Foreskin keratinocyte (primary cell): ENCODE measurements at places on chromosomes 13 and 19. TPM values are rescaled to one million over a fixed set of nuclear protein-coding genes. Genes with fewer than 3 reads are reported as not detected.
A peak's percentile ranks its signal among the peaks of the same experiment; 100 is the strongest.

- DNase-seq: no peak
Measured at GRCh38 chr19:31338069-31338776, 11.0 kb downstream of the TSHZ3 start.

DNA sequence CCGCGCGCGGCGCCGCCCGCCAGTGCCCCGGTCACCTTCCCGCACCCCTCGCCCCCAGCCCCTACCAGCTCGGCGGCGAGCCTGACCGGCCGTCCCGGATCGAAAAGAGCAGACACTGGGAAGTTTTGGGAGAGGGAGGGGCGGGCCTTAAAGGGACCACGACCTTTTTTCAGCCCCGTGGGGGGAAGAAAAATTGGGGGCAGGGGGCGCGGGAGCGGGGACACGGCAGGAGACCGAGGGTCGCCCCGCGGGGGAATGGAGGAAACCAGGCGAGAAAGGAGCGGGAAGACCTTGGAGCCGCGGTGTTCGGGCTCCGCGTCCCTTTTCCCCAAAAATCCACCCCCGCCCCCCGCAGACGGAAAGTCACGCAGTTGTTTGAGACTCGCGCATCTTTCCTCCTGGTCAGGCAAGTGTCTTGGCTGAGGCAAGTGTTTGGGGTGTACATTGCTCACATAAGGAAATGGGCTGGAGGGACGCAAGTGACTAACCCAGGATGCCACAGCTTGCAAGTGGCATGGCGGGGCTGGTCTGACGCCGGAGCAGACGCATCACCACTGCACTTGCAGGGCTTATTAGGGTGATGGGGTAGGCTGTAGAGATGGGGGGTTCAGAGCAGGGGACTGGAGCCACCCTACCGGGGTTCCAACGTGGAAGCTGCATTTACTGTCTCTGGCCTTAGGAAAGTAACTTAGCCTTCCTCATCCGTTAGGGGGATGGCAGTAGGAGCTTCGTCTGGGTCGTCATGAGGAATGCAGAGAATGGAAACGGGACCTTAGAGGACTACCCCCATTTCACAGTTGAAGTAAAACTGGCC is 2.7 kb upstream of the HNRNPL start:
- DNase-seq: no peak

DNA sequence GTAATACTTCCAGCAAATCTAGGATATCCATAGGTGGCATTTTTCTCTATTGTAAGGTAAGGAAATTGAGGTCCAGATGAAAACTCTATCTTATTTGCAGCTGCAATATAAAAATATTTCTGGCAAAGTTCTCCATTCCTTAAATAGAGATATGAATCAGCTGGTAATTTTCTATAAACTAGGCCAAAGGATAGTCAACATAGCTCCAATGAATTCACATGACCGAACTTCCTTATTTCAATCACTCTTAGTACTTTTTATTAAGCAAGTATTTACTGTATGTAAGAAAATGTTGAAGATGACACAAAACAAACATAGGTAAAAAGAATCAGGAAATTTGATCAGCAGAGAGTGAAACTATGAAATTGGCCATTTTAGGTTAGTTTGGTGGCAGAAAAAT is 13.0 kb upstream of the LCP1 start:
- DNase-seq: no peak

- DNase-seq: no peak
Measured at GRCh38 chr19:40744554-40745401, 5.5 kb downstream of the ACTMAP start.

- DNase-seq: no peak
Measured at GRCh38 chr19:35559281-35559659, 4.2 kb downstream of the ATP4A start.

- no peak for DNase-seq
Measured at GRCh38 chr13:111129465-111130115, 14.5 kb downstream of the ARHGEF7 start.

DNA sequence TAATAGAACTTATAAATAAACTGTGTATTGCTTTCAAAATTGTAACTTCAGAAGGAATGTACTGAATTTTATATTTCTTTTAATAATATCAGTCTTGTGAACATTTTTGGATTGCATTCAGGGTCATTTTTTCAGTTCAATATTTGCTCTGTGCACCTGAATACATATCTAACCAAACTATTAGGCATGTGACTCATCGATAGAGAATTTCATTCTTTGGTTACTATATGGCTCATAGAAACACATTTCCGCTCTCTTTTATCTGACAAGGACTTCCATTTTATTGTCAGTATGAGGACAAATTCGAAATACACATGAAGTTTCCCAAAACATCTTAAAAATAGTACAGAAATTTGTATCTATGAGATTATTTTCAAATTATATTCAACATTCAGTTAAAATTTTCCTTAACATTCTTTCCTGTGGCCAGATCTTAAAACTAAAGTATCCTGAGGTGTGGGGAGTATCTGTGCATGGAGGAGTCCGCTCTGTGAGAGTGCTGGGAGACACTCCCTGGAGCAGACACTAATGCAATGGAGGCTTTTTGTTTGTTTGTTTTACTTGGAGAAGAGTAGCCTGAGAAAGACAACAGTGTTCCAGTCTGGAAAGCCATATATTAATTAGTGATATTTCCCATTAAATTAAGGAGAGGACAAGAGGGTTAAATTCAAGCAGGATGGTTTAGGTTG is 483.6 kb downstream of the PCDH20 start:
- peak; percentile 66 for DNase-seq

GRCh38 chr13:92843549-92843948 is 383.1 kb upstream of the GPC6 start:
- peak; percentile 41 for DNase-seq

DNA sequence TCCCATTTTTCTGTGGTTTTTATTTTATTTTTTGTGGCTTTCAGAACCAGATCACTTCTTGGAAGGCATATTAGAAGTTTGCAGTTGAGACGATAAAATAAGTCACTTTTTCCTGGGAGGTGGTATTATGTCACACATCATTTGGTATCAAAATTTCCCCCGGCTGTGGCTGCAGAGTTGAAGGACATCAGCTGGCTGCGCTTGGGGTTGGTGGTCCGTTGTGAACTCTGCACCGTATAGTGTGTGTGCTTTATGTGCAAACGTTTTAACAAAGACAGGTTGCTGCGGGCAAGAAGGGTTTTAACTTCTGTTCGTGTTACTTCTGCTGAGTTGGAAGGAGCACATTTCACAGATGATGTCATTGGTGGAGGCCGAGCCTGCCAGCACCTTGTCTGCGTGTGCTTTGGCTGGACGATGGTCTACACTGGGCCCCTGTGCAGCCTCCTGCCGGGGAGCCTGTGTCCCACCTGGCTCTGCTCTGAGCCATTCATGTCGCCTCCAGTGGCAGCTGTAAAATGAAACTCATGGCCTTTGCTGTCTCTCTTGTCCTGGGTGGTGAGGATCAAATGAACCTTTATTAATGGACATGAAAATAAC is 9.6 kb downstream of the ATP11A start:
- no peak for DNase-seq

- peak; percentile 77 for DNase-seq
Measured at GRCh38 chr13:46296921-46297320, 85.2 kb downstream of the LRRC63 start.

DNA sequence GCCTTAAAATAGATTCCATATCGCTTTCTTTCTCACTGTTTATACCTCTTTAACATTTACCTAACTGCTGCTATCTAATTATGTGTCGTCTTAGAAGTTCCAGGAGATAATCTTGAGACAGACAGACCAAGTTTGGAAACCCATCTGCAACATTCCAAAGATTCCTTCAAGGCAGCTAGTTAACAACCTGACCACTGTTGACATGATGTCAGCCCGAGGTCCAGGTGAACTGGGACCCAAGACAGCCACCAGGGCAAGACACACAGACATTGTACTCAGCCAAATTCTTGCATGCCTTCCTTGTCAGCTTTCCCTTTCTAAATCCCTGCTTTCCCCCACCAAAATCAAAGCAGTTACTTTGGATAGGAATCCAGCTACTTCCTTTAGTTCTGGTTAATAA is 1476.5 kb upstream of the PRR20A start:
- DNase-seq: no peak

DNA sequence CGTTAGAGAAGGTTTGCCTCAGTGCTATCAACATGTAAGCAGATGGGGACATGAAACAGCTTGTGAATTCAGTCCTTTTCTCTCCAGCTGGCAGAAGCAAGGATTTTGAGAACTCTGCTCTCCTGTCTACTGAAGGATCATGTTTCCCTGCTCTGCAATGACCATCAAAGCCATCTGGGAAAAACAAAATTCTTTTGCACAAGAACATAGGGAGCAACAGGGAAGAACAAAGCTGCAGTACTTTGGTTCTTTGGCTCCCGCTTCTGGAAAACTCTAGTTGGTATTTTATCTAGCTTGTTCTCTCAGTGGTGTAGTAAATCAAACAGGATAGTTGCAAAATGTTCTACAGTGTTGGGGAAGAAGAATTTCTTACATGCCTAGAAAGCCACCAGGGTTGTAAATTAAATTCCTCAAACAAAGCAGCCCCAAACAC is 270.4 kb downstream of the ENOX1 start:
- no peak for DNase-seq

DNA sequence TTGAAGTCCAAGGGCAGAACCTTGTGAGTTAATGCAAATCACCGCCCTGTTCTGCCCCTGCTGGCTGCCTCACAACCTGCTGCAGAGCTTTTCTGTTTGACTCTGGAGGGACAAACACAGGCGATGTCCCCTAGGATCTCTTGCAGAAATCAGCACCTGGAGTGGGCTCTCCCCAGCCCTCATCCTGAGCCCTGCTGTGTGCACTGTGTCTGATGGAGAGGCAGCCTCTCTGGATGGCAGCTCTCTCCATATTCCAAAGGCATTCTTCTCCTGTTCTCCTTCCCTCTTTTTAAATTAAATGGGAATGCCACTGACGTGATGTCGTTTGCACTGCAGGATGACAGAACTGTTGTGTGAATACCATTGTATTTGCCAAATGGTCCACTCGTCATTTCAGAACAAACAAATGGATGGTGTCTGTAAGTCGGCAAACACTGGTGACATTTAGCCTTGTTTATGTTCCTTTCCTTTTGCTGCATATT is 184.1 kb downstream of the ZNF536 start:
- DNase-seq: no peak

- DNase-seq: no peak
Measured at GRCh38 chr13:76792731-76793347, 93.4 kb downstream of the KCTD12 start.

GRCh38 chr19:38538386-38538785 is 79.4 kb downstream of the MAP4K1 start:
- DNase-seq: no peak

GRCh38 chr13:36736119-36736726 is 62.4 kb downstream of the SERTM1 start:
- DNase-seq: no peak

The DNMT1 gene
- total RNA-seq: 138 and 160 TPM in 2 replicates

The RASL11A gene
- 2.0 and 2.3 TPM in 2 replicates for total RNA-seq

The C19orf12 gene
- total RNA-seq: 13.8 and 16.7 TPM in 2 replicates

The CD37 gene
- not detected in 2 replicates for total RNA-seq

The DOCK6 gene
- 17.7 and 30.9 TPM in 2 replicates for total RNA-seq
